ENCODE measurements at places on chromosomes 1 and 21.

GRCh38 chr1:201712387-201713085, 116.4 kb upstream of the IPO9 start:
- DNase-seq = no peak

DNA sequence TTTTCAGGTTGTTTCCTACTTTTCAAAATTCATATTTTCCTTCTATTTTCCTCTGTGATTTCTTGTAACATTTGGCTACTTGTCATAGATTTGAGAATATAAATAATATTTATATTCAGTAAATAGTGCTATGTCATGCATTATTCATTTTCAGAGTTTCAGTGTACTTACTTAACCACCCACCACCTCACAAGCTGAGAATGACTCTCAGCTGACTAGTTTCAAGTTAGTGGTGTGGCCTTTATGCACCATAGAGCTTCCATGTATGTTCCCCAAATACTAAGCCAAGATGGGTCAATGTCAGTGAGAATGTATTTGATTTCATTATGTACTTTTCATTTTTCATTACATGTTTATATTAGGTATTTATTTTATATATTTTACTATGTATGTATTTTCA, 56.9 kb upstream of the RGS1 start:
- DNase-seq = no peak

DNA sequence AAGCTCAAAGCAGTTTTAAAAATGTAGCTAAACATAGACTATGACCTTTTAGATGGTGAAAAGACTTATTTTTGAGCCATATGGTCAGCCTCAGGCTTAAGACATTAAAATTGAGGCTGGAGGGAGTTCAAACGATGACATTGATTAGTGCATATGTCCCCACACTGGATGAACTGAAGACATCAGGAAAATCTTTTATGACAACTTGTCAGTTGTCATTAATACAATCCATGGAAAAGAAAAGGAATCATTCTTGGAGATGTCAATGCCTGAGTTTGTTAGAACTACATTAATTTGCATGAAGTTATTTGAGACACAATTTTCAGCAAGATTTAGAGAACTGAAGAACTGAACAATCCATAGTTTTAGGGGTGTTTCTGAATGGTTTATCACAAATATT, 349.9 kb downstream of the COL11A1 start:
- no peak for DNase-seq

DNA sequence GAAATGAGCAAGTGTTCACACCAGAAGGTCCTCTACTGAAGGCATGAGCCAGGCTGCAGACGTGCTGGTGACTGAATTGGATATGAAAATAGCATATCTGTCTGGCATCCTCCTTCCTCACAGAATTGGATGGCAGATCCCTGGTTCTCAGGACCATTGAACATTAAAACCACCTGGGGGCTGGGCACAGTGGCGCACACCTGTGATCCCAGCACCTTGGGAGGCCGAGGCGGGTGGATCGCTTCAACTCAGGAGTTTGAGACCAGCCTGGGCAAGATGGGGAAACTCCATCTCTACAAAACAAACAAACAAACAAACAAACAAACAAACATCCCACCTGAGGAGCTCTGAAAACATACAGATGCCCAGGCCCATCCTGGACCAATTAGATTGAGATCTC, 23.4 kb downstream of the TEX35 start:
- DNase-seq = no peak

- no peak for DNase-seq
Measured at GRCh38 chr1:7703321-7704213, 67.5 kb upstream of the VAMP3 start.

GRCh38 chr1:12416101-12416500, 186.3 kb downstream of the VPS13D start:
- no peak for DNase-seq

GRCh38 chr1:76868154-76868882, 1.0 kb downstream of the ST6GALNAC5 start:
- no peak for DNase-seq

DNA sequence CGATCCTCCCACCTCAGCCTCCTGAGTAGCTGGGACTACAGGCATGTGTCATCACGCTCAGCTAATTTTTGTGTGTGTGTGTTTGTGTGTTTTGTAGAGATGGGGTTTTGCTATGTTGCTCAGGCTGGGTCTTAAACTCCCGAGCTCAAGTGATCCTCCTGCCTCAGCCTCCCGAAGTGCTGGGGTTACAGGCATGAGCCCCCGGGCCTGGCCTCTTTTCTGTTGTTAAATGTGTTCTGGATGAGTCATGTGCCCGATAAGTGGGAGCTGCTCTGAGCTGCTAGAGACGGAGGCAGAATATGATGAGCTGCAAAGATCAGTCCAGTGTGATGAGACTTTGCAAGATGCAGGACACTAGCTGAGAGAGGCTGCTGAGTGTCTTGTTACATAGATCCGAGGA, 75.5 kb downstream of the VPS13D start:
- no peak for DNase-seq

- no peak for DNase-seq
Measured at GRCh38 chr1:12057382-12057781, 5.7 kb upstream of the TNFRSF8 start.

DNA sequence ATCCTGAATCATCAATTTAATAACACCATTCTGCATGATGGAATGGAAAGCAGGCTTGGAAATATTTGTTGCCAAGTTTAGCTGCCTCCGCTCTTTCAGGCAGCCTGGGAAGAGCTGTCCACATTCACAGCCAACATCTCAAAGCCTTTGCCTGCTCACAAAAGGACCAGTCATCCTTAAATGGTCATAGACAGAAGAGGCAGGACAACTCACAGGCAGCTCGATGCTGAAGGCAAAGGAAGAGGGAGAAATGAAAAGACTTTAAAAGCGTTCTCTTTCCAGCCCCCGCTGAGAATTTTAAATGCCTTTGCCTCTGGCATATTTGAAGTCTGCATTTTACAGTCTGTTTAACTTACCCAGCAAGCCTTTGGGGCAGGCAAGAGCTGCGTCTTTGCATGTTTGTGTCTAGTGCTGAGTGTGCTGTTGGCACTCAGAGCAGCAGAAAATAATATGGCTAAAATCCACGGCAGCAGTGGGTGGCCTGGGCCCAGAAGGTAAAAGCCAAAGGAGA, 68.9 kb downstream of the NMNAT2 start:
- no peak for DNase-seq

DNA sequence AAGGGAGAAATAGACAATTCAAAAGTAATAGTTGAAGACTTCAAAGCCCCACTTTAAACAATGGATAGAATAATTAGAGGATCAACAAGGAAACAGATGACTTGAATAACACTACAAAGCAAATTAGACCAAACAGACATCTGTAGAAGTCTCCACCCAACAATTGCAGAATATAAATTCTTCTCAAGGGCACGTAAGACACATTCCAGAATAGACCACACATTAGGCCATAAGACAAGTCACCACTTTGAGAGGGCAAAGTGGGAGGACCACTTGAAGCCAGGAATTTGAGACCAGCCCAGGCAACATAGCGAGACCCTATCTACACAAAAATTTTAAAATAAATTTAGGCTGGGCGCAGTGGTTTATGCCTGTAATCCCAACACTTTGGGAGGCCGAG, 20.5 kb upstream of the RNF186 start:
- no peak for DNase-seq

DNA sequence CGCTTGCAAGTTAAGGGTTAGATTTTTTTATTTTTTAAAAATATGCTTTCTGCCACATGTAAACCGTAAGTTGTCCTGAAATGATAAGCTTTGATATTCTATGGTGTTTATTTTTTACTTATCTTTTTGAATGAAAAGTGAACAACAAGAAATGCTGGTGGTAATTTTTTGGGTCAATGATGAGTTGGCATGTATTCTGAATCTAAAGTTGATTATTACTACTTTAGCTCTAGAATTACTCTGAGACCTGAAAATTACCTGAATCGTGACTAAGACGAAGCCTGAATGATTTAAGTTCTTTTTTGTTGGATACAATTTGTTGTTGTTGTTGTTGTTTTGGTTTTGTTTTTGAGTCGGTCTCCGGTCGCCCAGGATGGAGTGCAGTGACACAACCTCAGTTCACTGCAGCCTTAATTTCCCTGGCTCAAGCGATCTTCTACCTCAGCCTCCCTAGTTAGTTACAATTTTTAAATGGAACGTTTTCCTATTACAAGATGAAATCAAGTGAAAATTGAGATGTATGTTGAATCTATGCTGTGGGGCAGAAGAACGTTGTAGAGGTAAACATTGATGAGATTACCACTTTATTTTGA, 941 bp downstream of the RABGGTB start:
- no peak for DNase-seq

DNA sequence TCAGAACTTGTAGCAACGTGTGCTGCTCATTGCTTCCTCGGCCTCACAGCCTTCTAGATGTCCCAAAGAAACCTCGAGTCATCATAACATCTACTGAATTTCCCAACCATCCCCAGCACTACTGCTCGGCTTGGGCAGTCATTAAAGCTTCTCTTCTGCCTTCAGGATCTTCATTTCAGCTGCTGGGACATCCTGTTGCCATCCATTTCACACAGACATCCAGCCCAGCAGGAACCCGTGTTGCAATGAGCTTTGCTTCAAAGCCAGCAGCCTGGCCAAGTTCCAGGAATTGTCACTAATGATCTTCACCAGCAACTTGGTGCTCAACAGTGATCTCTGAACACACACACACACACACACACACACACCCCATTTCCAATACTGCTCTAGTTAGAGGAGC, 18.5 kb downstream of the WLS start:
- DNase-seq = no peak

DNA sequence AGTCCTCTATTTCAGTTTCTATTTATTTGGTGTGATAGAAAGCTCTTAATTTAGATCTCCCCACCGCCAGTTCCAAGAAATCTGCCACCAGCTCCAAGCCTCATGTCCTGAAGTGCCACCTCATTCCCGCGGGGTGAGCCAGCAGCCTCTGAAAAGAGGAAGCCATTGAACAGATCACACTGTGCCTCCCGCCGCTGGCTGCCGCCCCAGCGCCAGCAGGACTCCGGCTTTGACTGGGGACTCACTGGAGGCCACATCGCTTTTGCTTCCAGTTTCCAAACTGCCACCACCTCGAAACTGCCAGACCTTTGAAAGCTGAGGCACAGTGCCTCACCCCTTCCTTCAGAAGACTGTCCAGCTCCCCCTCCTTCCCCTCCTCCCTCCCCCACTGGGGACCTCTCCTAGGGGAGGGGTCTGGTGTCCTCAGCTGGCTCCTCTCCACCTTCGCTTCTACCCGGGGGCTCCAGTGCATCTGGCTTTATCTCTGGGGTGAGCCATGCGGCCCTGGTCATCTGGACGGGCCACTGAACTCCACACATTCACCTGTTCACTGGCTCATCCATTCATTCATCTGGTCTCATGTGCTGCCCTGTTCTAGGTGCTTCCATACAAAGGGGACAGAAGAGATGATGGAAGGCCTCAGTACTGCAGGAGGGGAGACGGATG, 58.9 kb downstream of the VPS26C start:
- peak; percentile 20 for DNase-seq

DNA sequence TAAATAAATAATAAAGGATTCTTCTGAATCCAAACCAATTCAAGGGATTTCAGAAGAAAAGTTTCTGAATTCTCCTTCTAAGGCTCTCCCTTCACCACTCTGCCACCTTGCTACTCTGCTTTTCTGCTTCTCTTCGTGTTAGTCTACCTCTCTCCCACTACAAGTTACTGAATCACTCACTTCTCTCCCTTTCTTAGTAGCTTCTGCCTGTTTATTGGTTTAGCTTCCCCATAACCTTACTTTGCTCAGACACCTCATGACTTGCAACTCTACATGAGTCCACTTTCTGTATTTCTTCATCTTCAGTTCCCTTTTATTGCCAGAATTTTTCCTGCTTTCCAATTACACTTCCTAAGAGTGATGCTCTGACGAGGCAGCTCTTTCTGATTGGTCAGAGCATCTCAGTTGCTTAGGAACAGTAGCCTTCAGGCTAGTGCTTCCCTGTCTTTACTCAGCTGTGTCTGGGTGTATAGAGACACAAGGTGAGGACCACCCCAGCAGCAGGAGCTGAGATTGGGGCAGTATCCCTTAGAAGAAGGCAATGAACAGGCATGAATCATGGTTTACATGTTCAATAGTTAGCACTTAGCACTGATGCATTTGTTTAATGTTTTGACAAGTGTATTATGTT, 144.6 kb downstream of the SLC30A10 start:
- DNase-seq = no peak

- no peak for DNase-seq
Measured at GRCh38 chr1:27154469-27154990, 395 bp downstream of the SLC9A1 start.

DNA sequence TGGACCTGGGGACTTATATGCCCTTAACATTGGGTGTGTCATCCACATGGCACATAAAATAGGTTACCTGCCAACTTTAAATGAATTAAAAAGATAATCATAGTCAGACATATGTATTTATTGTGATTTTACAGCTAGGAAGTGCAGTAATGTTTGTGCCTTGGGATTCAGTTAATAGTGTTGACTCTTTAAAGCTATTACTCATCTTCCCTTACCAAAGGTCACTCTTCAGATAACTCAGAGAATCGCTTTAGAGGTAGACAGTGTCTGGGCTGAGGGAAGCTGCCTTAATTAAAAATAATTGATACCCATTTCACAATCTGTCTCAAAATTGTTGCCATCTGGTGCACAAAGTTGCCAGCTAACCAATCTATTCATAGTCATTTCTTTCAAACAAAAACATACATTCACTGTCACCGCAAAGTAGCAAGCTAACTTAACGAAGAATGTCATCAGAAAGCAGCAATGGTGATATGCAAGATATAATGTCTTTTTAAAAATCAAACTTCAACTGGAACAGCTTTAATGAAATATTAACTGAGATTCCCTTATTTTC, 3.0 kb upstream of the KRTAP15-1 start:
- no peak for DNase-seq

GRCh38 chr1:80646053-80646452, 1154.7 kb upstream of the ADGRL2 start:
- no peak for DNase-seq

- no peak for DNase-seq
Measured at GRCh38 chr1:27257155-27257554, 22.7 kb downstream of the WDTC1 start.

- DNase-seq = no peak
Measured at GRCh38 chr1:170001266-170001665, 73.2 kb downstream of the KIFAP3 start.

GRCh38 chr1:63107066-63107465, 215.3 kb upstream of the FOXD3 start:
- no peak for DNase-seq

DNA sequence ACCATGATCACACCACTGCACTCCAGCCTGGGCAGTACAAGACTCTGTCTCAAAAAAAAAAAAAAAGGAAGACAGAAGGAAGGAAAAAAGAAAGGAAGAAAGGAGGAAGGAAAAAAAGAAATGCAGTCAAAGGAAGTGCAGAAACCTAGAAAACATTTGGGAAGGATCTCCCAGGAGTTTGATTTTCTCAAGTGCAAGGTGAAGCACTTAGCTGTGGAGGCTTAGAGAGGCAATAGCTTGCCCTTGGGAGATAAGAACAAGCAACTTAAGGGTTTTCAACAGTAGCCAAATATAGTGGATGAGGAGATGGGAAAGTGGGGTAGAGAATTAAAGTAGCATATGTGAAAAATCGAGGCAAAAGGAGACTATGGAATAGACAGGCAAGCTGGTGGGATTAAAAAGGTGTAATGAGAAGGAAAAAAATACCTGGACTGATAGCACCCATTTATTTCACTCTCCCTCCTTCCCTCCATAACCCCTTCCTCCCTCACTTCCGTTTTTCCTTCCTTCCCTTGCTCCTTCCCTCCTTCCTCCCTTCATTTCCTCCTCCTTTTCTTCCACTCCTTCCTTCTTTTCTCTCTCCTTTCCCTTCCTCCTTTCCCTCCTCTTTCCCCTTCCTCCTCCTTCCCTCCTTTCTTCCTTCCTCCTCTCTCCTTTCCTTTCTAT, 6.8 kb upstream of the FAM89A start:
- DNase-seq = no peak

All from stimulated activated CD4-positive, alpha-beta T cell treated with anti-CD3 and anti-CD28 coated beads, Interleukin-1b, Interleukin-23, amount 100 ng/mL, for 4 hours (primary cell).